ENCODE measurements at places on chromosomes 6 and 20. TPM values are rescaled to one million over a fixed set of nuclear protein-coding genes. Genes with fewer than 3 reads are reported as not detected.

Gene SLC17A4
- total RNA-seq, result 0.08 TPM

Gene SLCO4A1
- 2.6 TPM for total RNA-seq

Gene RNF39
- total RNA-seq, result 0.49 TPM

Gene SAYSD1
- 11.3 TPM for total RNA-seq

Gene CTAGE9
- total RNA-seq, result 0.73 TPM

Measured in motor neuron (in vitro differentiated cells).